ENCODE measurements at places on chromosomes 4 and X.
A peak's percentile ranks its signal among the peaks of the same experiment; 100 is the strongest.

DNA sequence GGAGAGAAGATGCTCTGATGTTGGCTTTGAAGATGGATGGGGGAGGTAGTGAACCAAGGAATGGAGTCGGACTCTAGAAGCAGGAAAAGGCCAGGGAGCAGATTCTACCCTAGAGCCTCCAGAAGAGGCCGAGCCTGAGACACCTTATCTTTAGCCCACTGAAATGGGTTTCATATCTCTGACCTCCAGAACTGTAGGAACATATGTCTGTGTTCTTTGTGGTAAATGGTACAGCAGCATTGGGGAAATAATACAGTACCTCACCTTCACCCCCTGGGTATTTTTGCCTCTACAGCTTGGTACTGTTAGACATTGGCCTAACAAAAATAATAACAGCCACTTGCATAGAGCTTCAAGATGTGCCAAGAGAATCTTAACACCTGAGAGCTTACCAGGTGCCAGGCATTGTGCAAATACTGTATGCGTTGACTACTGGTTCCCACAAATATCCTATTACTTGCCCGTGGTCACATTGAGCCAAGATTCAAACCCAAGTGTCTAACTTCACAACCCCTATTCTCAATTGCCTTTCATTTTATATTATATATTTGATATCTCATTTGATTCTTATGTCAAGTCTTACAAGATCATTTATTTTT lies 57.0 kb upstream of the PGM2 start:
- DNase-seq: no peak

- DNase-seq: no peak
Observed at GRCh38 chr4:66062044-66062443, 391.8 kb upstream of the EPHA5 start.

DNA sequence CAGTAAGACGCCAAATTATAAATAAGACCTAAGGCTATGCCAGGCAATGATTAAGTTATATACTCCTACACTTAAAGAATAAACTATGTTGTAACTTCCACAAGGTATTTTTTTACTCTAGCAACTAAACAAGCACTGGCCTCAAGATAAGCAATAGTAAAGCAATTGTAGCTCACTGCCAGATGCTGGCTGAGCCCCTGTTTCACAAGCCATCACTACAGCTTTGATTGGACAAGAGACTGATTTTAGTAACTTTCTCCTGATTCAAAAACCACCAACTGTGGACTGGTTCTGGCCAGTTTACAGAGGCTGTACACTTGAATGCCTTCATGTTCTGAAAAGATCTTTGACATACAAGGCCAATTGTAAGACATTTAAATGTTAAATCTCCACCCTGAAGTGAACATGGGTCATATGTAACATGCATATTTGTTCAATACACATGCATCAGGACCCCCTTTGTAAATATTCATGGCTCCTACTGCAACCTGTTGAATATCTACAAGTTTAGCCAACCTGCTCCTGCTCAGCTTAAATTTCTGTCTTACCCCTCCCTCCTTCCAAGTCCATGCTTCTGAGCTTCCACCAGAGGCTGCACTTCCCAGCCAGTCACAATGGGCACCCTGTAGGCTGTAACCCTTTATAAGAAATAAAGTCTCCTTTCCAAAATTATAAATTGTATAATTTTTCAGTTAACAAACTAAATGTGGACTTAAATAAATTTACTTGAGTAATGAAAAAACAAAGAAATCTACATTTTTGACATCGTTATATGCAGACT lies 423.6 kb downstream of the ANKRD50 start:
- no peak for DNase-seq

DNA sequence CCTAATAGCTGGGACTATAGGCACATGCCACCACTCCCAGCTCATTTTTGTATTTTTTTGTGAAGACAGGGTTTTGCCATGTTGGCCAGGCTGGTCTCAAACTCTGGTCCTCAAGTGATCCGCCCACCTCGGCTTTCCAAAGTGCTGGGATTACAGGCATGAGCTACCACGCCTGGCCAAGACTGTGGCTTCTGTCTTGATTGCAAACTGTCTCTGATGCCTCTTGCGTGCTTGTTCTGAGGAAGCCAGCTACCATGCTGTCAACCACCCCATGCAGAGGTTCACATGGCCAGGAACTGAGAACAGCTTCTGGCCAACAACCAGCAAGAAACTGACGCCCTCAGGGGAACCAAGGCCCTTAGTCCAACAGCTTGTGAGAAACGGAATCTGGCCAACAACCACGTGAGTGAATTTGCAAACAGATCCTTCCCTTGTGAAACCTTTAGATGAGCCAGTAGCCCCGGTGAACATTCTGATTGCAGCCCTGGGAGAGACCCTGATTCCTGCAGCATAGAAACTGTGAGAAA lies 71.2 kb downstream of the SUPT20HL2 start:
- DNase-seq: peak; percentile 40

GRCh38 chr4:56613101-56613862 lies 67.8 kb downstream of the HOPX start:
- DNase-seq: no peak

DNA sequence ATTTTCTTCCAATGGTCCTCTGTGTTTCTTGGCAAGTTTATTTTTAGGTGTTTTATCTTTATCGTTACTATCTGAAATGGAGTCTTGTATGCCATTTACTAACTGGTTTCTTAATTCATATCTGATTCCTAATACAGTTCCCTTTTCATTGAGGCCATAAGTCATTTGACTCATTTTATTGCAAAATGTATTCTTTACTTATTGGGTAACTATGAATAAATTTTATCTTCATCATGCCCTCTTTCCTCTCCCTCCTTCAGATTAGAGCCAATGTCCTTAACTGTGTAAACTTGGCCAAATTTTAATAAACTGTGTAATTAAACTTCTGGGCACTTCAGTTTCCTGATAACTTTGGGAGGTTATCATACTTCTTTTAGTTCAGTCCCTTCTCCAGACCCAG lies 19.3 kb upstream of the MSMO1 start:
- no peak for DNase-seq

- no peak for DNase-seq
Observed at GRCh38 chr4:55075823-55076716, 49.3 kb downstream of the KDR start.

- DNase-seq: no peak
Observed at GRCh38 chr4:7901311-7901885, 38.3 kb downstream of the AFAP1 start.

DNA sequence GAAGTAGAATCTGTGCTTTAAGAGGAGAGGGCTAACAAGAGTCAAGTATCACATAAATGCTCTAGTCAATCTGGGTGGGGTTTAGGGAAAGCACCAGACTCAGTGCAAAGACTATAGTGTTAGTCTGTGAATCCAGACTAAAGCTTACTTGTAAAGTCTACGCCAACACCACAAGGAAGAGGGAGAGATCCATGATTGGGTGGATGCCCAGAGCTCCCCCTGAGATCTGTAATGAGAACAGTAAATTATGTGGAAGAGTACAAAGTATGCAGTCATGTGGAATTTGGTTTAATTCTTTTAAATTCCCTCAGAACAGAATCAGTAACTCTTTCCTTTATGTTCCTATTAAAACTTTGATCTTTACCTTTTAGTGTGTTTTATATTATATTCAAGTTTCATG lies 354.7 kb upstream of the SPANXN4 start:
- DNase-seq: no peak

- no peak for DNase-seq
Observed at GRCh38 chr4:147704846-147705245, 20.9 kb upstream of the PRMT9 start.

GRCh38 chr4:165394275-165394674 lies 15.5 kb downstream of the CPE start:
- DNase-seq: no peak

GRCh38 chrX:135411893-135412292 lies 9.9 kb upstream of the SMIM10L2A start:
- DNase-seq: no peak

GRCh38 chr4:139154538-139154937 lies 22.5 kb downstream of the ELF2 start:
- no peak for DNase-seq

GRCh38 chrX:17414839-17415238 lies 39.8 kb downstream of the NHS start:
- DNase-seq: peak; percentile 18

DNA sequence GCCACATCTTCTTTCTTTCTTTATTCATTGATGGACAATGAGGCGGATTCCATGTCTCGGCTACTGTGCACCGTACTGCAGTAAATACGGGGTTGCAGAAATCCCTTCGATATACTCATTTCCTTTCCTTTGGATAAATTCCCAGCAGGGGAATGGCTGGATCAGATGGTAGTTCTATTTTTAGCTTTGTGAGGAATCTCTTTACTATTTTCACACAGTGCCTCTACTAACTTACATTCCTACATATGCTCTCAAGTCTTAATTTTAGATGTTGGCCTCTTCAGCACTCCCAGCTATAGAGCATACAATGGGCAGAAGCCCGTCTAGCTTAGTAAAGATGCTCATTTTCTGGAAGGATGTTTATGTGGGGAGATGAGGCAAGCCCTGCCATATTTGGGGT lies 317.4 kb downstream of the ASMT start:
- DNase-seq: no peak

- DNase-seq: no peak
Observed at GRCh38 chr4:140028676-140029517, 125.1 kb downstream of the MAML3 start.

- DNase-seq: no peak
Observed at GRCh38 chrX:82695066-82695465, 813.0 kb upstream of the POU3F4 start.

DNA sequence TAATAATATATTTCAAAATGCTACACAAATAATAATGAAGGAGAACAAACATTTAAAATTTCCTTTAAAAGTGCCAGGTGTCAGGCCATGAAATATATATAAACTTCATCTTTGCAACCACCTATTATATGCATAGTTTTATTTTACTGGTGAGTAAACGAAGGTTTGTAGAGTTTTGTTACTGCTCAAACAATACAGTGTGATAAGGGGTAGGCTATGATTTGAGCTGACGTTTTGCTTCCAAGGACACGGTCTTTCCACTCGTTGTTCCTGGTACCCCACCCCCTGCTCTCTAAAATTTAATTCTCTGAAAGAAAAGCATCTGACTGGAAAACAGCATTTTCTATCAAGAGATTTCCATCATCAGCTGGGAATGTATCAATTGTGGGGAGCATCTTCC lies 27.2 kb upstream of the GPRIN3 start:
- no peak for DNase-seq

- no peak for DNase-seq
Observed at GRCh38 chr4:154231806-154232478, 259.7 kb downstream of the DCHS2 start.

DNA sequence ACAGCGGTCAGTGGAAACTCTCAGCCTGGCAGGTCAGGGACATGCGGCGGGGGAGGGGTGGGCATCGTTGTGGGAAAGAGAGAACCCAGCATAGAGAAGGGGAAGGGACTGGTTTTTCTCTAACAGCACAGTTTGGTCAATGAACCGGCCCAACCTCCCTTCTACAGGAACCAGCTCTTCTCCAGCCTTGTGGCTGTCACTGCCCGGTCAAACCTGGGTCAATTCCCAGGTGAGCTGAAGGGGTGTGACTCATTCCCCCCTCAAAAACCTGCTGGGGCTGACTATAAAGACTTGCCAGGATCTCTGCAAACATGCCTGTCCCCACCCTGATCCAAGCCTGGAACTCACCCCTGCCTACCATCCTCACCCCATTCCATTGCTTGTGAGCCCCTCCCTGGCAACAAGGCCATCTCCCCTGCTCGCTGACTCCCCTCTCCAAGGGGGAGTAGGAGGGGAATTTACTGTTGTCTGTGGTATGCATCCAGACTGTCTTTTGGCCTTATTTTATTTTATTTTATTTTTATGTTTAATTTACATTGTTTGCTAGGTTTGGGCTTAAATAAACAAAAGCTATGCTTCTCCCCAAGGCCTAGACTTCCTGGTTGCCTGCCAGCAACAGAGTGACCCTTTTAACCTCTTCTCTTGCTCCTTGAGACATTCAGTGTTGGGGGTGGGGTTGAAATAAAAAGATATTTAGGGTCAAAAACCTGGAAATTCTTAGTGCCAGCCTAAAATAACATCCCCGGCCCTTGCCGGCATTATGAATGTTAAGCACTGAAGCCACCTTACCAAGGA lies 49.6 kb downstream of the TSC22D3 start:
- no peak for DNase-seq

GRCh38 chr4:76246025-76246424 lies 5.5 kb upstream of the FAM47E start:
- DNase-seq: no peak

DNA sequence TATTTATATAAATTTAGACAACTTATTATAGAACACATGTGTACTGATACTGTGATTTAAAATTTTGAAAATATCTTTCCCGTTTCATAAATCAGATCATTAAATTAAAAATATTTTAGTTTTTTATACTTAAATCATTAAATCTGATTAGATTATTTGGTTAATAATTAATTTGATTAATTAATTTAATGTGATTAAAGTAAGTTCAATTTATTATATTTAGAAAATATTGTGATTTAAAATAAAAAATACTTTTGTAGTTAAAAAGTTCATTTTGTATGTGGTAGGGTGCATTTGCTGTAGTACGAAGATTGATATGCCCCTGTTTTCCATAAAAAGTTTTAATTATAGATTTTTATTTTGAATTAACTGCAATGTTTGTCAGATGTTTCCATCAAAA lies 1323.4 kb downstream of the RAPGEF2 start:
- no peak for DNase-seq

- no peak for DNase-seq
Observed at GRCh38 chr4:25904748-25905082, 9.3 kb upstream of the SMIM20 start.

DNA sequence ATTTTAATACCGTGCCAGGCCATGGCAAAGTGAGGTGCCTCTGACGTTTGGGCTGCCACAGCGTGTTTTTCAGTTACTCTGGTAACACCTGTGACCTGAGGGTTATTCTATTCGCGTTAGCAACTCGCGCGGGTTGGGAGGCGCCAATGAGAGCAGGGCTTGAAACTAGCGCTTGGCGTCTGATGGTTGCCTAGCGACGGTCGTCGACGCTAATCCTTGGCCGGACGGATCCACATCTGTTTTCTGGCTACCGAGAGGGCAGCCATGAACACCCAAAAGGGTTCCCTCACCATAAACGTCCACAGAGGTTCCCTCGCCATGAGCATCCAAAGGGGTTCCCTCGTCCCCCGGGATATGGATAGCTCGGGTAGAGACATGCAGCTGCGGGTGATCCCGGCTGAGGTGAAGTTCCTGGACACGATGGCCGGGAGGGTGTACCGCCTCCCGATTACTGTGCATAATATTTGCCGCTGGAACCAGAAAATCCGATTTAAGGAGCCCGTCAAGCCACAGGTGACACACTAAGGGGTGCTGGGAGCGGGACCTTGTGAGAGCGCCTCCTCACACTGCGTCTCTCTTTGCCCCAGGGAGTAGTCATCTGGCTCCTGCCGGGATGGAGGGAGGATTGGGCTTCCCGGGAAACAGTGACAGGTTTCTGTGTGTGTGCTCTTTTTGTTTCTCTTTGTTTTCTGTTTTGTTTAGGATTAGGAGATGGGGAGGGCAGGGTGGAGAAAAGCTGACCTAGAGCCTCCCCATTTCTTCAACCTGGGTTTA lies at the start of gene CFAP47:
Gene CFAP47, plus strand, starts transcription at position 199 of the 774 bp plus-strand sequence. Its CDS starts 66 bp downstream, at position 265.
- peak; percentile 3 for DNase-seq

GRCh38 chr4:138512756-138513155 lies 270.6 kb upstream of the SLC7A11 start:
- no peak for DNase-seq

- DNase-seq: no peak
Observed at GRCh38 chrX:118536687-118537461, 41.3 kb downstream of the DOCK11 start.

All from COLO829 (cell line).